ENCODE measurements at places on chromosomes 3 and 15. TPM values are rescaled to one million over a fixed set of nuclear protein-coding genes. Genes with fewer than 3 reads are reported as not detected.

The SPSB4 gene
- 0.32 TPM for total RNA-seq

The MB21D2 gene
- total RNA-seq, result 11.8 TPM

The PLSCR2 gene
- not detected for total RNA-seq

The ISLR gene
- not detected for total RNA-seq

The TRH gene
- total RNA-seq, result not detected

The UQCRC1 gene
- 193 TPM for total RNA-seq

The SAMMSON gene
- 0.22 TPM for total RNA-seq

The BMF gene
- total RNA-seq, result 0.32 TPM

The ATR gene
- 22.2 TPM for total RNA-seq

The SLC25A38 gene
- total RNA-seq, result 21.1 TPM

The P3H2 gene
- 335 TPM for total RNA-seq

The IL17RE gene
- total RNA-seq, result 0.23 TPM

The OXTR gene
- 0.23 TPM for total RNA-seq

The MCF2L2 gene
- total RNA-seq, result 1.2 TPM

The ZNF385D gene
- total RNA-seq, result not detected

The PTH1R gene
- 0.30 TPM for total RNA-seq

The COX17 gene
- total RNA-seq, result 39.9 TPM

The PIF1 gene
- 9.8 TPM for total RNA-seq

The GRAMD2A gene
- total RNA-seq, result 0.43 TPM

The NANOGP8 gene
- not detected for total RNA-seq

The STRIT1 gene
- not detected for total RNA-seq

The WNT7A gene
- not detected for total RNA-seq

The ADAMTS17 gene
- 0.15 TPM for total RNA-seq

The TMEM207 gene
- not detected for total RNA-seq

The GP9 gene
- total RNA-seq, result not detected

Measured in NCI-H460 (cell line).